ENCODE measurements at places on chromosomes 6 and 20.
A peak's percentile ranks its signal among the peaks of the same experiment; 100 is the strongest.

DNA sequence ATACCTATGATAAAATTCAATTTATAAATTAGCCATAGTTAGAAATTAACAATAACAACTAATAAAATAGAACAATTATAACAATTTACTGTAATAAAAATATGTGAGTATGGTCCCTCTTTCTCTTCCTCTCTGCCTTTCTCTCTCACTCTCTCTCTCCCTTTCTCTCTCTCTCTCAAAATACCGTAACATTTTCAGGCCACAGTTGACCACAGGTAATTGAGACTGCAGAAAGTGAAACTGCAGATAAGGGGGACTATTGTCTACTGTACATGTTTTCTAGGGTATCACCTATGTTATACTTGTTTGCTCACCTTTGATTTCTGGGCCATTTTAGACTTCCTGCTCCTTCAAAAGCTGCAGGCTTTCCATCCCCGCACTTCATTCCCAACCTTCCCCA is 46.8 kb downstream of the LY86 start:
- DNase-seq = no peak

DNA sequence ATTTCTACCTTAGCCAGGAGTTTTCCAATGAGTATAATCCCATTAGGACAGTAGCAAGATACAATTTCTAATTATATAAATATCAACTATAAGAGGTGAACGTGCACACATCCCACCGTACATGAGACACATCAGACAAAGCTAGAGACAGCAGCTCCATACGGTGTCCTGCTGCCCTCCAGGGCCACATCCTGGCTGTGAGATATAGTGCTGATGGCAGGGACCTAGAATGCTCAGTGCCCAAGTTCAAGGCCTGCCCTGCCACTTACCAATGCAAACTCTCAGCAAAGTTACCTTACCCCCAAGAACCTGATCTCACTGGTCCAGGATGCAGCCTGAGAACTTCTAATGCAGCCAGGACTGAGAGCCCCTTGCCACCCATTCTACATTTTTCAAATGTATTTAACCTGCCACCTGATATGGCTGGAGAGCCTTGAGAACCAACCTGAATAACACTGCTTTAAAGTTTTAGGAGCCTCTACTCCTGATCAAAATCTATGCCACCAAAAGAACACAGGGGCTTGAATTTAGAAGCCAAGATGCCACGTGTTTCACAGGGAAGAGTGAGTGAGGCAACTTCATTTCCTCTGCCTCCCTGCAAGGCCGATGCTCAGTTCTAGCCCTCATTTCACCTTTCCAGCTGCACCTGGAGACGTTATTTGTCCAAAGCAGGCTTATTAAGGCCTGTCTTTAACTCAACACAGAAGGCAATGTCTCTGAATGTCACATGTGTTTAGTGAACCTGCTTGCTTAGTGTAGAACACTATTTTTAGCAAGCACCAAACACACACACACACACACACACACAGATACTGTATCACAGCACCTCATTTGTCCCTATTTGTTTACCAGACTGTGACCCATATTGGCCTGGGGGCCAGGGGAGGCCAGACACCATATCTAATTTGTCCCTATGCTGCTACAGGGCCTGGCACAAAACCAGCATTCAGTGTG is 6.1 kb downstream of the NFATC2 start:
- DNase-seq = no peak

GRCh38 chr6:169810066-169810989 is 58.9 kb downstream of the ERMARD start:
- no peak for DNase-seq

DNA sequence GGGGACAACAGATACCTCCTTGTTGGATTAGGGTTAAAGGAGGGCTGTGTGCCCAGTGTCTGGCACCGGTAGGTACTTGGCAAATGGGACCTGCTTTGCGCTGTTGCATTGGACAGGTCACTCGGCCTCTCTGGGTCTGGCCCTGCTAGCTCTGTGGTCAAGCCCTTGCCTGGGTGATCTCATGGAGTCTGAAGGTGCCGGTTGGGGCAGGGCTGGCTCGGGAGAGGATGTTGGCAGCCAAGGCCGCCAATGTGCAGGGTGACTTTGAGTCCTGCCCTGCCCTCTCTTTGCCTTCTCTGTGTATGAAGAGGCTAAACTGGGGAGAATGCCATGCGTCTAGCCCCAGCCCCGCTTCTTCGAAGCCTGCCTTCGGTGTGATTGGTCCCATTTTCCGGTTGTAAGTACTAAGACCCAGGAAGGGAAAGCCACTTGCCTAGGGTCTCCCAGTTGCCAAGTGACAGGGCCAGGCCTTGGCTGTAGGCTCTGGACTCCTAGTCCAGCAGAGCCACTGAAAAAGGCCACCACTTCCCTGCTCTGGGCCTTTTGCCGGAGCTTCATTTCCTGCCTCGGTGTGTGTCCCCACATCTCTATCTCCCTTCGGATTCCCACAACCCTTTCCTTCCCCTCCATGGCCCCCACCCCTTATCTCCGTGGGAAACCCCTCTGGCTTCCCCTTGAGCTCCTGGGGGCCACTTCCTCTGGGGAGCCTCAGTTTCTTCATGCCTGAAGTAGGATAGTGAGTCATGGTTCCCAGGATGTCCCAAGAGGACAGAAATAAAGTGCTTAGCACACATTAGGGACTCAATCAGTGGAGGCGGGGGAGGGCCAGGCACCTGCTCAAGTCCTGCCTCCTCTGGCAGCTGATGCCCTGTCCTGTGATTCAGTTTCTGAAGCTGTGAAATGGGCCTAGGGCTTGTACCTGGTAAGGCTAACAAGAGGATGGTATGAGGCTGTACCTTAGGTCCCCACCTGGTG is 3.9 kb downstream of the SRC start:
- no peak for DNase-seq

GRCh38 chr6:18121580-18122127 is 823 bp downstream of the NHLRC1 start:
- no peak for DNase-seq

DNA sequence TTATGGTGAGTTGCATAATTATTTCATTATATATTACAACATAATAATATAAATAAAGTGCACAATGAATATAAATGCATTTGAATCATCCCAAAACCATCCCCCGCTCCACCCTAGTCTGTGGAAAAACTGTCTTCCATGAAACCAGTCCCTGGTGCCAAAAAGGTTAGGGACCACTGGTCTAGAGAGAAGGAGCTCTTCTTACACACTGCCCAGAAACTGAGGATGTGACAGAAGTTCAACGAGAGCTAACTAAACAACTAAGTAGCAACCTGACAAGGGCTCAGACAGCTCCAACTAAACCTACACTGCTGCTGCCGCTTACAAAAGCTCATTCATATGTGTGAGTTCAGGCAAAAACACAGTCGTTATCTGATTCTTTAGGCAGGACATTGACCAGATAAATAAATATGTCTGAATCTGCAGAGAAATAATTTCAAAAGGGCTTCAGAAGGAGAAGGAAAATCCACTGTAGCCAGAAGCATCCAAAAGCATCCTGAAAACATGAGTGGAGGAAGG is 125.9 kb downstream of the ATXN1 start:
- DNase-seq = no peak

- no peak for DNase-seq
Observed at GRCh38 chr6:163883984-163884383, 469.5 kb downstream of the QKI start.

DNA sequence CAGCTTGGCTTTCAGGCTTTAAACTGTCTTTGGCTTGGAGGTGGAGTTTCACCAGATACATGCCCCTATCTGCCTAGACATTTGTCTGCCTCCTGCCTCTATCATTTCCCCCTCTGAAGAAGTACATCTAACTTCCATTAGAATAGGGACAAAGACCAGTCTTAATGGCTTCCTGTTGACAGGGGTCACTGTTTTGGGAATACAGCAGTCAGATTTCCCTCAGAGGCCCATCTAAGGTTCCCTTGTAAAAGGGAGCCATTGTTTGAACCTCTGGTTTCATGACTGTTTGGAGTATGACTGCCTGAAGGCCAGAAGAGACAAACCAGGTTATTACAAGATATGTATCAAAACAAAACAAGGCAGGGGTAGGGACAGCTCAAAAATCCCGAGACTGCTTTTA is 665.7 kb upstream of the GJE1 start:
- no peak for DNase-seq

DNA sequence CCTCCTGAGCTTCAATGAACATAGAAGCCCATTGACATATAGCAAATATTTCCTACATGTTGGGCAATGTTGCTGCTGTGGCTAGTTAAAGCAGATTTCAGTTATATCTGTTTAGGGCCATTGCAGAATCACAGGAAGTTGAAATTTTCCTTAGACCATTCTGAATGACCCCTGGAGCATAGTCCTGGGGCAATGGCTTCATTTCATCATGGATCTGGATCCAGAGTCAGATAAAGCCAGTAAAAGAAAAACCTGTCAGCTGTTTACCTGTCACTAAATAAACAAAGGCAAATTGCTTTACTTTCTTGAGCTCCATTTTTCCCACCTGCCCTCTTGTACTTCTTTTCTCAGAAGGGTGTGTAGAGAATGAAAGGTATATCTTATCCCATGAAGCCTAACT is 494.0 kb upstream of the MAP3K7 start:
- DNase-seq = no peak

DNA sequence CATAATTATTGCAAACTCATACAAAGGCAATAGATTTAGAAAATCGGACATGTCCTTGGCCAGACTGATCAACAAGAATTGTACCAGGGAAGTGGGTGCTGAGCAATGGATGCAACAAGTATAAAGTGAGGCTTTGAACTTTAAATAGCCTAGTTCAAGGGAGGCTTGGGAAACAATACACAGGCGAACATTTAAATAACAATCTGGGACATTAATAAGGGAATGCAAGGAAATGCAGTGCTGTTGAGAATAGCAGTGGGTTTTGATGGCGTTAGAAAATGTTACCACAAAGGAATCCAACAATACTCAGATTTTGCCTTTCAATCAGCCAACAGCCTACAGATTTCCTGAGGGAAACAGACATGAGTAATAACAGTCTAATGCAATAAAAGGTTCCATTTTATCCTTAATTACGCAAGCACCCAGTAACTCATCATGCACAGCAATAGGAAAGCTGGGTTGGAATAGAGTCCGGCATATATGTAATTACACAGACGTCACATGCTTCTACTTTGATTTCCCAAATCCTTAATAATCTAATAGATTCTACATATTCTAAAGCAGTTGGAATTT is 134.6 kb downstream of the PHACTR1 start:
- peak; percentile 83 for DNase-seq

- no peak for DNase-seq
Observed at GRCh38 chr6:138107752-138108592, 753 bp upstream of the PERP start.

GRCh38 chr20:41133709-41134361 is 3.5 kb upstream of the PLCG1 start:
- DNase-seq = peak; percentile 16

- DNase-seq = no peak
Observed at GRCh38 chr6:157137501-157137900, 185.8 kb downstream of the TMEM242 start.

- DNase-seq = peak; percentile 33
Observed at GRCh38 chr6:37485291-37485702, 14.4 kb downstream of the CCDC167 start.

GRCh38 chr6:155528982-155529453 is 73.4 kb upstream of the NOX3 start:
- peak; percentile 87 for DNase-seq

DNA sequence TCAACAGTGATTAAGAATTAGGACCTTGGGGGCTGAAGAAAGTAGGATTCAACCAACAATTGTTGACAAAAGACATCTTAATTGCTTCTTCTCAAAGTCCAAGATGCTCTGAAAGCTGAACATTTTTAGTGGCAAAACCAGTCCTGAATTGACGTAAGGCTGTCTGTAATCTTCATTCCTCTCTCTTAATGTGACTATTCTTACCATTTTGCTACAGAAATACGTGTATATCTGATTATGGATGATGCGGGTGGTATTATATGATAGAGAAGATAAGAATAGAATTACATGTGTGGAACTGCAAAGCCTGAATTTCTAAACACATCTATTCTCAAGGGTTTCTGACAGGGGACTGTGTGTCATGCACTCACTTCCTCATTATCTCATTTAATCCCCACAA is 130.3 kb upstream of the SASH1 start:
- no peak for DNase-seq

DNA sequence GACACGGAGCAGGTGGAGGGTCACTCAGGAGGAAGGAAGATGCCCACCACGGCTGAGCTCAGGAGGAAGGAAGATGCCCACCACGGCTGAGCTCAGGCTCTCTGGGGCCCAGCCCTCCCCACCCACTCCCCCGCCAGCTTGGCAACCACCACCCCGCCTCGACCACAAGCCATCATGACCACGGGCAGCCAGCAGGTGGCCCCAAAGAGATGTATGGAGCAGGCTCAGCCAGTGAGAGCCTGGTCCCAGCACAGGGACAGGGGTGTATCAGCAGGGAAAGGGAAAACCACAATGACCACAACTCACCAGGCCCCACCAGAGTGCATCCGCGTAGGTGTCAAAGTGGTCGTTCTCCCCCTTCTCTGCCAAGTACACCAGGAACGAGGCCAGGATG is 30.4 kb downstream of the KCNQ2 start:
- peak; percentile 47 for DNase-seq

DNA sequence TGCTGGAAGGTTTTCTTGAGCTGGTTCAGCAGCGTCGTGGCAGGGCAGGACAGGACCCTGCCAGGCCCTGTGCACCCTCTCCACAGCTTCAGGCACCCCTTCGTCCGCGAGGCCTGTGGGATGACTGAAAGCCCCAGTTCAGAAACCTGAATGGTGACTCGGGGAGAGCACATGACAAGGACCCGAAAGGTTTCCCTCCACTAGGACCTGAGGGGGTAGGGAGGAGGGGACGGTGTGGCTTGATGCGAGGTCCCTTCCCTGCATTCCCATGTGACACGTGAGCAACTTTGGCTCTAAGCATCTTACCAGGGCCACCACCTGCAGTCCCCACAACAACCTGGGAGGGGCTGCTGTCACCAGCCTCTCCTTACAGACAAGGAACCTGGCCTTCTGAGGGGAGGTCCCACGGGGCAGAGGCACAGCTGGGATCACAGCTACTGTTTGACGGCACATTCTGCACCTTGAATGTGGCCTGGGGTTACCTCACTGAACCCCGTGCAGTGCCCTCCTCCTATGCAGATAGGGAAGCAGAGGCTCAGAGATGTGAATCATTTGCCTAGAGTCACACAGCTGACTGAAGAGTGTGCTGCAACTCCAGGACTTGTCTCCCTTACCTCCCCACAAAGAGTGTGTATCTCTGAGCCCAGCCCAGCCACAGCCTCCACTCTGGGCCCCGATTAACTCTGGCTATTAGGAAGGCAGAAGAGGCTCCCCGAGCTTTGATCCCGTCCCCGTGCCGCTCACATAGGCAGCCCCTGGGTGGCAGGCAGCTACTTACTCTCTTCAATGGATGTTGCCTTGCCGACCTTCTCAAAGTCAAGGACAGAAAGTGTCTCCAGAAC is 84.6 kb downstream of the PTPN1 start:
- peak; percentile 26 for DNase-seq

- DNase-seq = peak; percentile 8
Observed at GRCh38 chr6:117206944-117207687, 58.2 kb upstream of the VGLL2 start.

- DNase-seq = no peak
Observed at GRCh38 chr20:49851231-49851705, 38.6 kb downstream of the SLC9A8 start.
